LNCaP clone FGC (cell line): ENCODE measurements at places on chromosomes 6 and 20.

DNA sequence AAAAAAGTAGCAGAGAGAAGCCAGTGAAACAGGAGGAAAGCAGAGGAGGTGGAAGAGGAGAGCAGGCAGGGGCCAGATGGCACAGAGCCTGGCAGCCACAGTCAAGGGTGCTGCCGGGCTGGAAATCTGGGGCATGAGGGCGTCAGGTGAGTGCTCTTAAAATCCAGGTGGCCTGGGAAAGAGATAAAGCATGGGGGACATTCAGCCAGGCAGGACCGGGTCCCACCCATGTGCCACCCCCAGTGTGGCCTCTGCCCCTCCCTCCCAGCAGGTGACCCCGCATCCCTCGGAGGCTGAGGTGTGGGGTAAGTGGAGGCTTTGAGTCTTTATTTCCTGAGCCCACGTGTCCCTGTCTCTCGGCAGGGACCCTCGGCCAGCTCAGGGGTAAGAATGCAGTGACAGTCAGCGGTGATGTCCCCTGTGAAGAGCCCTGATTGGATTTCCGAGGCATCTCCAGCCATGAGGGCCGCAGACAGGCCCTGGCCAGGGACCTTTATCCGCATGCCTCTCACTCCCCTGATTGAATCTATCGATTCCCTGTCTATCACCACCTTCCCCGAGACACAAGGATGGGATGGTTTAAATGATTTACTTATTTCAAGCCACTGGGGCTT is 33.8 kb upstream of the SULF2 start:
- no peak for DNase-seq

- DNase-seq = no peak
Measured at GRCh38 chr6:79544299-79544927, 7.2 kb upstream of the LCA5 start.

DNA sequence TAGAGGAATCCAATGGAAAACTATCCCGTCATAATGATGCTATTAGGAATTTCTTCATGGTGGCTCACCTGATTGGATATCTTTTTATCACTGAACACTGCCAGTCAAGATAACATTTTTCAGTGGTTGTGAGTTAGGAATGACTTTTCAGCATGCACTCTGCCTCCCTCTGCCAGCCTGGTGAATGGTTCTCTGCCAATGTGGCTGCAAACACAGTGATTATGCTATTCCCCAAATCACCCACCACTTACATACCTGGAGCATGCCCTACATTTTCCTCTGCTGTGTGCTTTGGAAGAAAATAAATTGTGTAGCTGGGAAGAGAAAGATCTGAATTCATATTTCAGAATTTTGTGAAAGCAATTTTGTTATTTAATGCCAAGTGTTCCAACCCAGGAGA is 102.6 kb upstream of the LAMP5 start:
- DNase-seq = no peak

GRCh38 chr20:57584768-57585461 is 24.0 kb downstream of the PCK1 start:
- no peak for DNase-seq

GRCh38 chr20:59184880-59185447 is 21.3 kb downstream of the ZNF831 start:
- no peak for DNase-seq

DNA sequence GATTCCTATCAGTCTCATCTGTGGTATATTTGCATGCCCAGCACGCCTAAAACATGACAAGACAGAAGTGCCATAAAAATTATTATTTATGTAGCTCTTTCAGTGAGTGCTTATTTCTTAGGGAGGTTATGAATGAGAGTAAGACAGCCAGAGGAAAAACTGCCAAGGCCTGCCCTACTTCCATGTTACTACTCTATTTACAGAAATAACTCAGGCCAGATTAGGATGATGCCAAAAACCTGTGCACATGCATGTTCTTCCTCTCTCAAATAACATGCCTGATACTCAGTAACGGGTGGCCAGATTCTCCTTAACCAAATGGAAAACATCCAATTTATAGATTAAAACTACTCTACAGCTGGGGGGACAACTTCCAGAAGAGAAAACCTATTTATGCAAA is 45.7 kb downstream of the ILRUN start:
- peak; percentile 99 for DNase-seq

GRCh38 chr6:113755449-113756289 is 101.5 kb upstream of the MARCKS start:
- no peak for DNase-seq

DNA sequence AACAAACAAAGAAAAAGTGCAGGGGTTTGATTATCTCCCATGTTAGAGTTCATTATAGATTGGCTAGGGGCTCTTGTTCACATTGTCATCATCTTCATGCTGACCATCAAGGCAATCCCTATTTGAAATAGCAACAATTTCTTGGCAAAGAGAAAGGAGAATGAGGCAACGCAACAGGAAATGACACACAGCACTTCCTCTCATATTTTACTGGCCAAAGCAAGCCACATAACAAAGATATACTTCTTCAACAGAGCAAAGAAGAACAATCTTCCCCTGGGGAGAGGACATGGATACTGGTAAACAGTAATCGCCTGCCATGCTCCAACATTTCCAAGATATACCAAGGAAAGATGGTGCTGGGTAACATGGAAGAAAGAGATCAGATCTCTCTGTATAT is 29.8 kb downstream of the EPM2A start:
- no peak for DNase-seq

DNA sequence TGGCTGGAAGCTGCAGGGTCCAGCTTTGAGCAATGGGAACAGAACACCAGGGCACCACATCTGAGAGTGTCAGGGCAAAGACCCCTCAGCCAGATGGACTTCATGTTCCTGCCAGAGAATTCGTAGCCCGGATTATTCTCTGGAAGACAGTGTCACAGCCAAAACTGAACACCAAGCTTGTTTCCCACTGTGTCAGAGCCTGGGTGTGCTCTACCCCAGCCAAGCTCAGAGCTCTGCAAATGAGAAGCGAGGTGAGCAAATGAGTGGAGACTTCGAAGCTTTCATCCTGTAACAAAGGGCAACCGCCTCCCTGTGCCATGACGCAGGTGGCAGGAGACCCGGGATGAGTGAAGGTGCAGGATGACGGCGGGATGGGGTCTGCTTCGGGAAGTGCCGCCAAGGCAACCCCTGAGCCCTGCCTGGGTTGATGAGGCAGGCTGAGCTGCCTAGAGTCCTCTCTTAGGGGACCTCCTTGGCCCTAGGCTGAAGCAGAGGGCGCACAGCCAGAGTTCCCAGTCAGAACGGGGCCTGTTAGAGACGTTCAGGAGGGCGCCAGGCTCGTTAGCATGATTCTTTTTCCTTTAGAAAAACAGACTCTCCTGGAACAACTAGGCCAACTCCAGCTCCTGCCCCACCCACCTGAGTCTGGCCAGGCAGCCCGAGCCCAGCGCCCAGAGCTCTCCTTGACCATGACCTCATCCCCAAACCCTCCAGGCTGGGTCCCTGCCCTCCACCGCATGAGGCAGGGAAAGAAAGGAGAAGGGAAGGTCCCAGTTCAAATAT is 187.7 kb downstream of the SOD2 start:
- DNase-seq = no peak

DNA sequence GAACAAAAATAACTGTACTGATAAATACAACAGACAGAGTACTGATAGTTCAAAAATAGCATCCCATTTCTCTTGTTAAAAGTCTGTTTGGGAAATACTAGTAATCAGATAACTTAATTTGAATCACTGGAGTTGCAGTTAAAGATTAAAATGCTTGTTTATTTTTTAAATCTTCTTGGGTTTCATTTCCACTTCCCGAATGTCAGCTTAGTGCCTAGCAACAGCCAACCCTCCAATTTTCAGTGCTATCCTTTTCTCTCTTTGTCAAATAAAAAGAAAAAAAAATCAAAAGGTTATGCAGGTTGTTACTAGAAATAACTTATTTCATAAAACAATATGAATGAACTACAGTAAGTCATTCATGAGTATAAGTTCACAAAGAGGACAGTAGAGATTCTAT is 257.7 kb upstream of the STXBP5 start:
- DNase-seq = no peak

DNA sequence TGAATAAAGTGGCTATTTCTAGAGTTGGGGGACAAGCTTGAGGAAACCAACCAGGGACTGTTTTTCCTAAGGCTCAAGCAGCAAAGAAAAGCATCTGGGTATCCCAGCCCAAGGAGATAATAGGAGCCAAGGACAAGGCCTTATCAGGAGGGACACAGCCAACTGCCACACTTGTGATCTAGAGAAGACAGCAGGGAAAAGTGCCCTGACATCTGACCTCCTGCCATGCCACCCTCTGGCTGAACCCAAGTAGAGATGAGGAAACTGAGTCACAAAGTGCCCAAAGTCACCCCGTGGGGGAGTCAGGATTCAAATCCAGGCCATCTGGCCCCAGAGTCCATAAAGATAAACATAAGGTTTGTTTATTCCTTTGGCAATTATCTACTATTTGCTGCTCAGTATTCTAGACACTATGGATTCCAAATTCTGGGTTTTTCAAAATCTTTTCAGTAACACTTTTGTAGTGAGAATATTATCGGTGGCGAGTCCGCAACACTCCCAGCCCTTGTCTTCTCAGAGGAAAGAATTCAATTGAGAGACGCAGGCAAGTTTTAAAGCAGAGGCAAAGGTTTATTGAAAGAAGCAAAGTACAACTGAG is 3.5 kb upstream of the LBP start:
- DNase-seq = no peak

DNA sequence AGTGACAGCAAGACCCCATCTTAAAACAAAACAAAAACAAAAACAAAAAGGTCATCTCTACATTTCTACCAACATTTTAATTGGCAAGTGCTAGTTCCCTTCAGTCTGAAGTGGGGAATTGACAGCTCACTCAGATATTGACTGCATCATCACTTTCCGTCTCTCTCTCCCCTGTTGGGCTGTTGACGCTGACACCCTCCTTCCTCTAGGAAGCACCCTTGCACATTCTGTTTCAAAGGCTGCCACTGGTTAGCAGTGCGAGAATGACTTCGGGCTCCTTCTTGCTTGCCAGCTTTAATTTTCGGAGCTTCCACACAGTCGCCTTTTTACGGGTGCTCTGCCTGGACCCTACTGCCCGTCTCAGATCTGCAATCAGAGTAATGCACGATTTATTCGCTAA is 96.6 kb upstream of the INSM1 start:
- no peak for DNase-seq

DNA sequence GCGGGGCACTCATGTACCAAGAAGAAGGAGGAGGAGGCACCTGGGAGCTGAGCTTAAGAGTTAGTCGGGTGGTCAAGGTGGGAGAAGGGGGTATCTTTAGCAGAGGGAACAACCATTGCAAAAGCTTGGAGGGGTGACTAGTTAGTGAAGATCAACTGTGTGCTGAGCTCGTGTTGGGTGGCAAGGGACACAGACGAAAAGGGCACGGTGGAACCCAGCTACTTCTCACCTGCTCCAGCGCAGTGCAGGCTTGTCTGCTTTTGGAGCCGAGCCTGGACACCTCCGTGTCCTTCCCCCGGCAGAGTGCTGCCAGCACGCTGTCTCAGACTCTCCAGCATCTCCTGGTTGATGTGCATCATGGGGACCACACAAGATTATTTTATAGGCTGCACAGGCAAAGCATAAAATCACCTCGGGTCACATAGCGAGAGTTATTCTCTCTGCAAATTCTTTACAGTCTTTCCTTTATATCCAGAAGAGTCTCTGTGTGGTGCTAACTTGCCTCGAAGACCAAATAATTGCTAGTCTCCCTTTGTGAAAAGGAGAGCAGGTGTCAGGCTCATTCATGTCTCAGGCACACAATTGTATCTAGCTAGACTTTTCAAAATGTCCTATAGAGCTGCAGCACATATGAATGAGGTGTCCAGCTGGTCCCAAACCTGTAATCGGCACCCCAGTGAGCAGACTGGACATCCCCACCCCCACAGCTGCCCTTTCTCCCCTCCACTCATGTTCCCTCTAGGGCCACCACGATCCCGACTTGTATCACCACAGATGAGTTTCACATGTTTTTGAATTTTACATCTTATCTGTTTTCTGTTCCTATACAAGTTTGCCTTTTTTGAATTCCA is 123.4 kb downstream of the CEBPB start:
- no peak for DNase-seq

- no peak for DNase-seq
Measured at GRCh38 chr6:1468126-1468525, 78.8 kb downstream of the FOXF2 start.

- DNase-seq = no peak
Measured at GRCh38 chr20:62464425-62464770, 11.4 kb downstream of the GATA5 start.
